ENCODE measurements at places on chromosomes 12 and 14. TPM values are rescaled to one million over a fixed set of nuclear protein-coding genes. Genes with fewer than 3 reads are reported as not detected.

Gene KIF5A
- total RNA-seq = 0.04 TPM

Gene ESRRB
- total RNA-seq = 3.1 TPM

GRCh38 chr12:109739747-109740693 is 26.4 kb downstream of the FAM222A start:
- H3K27ac ChIP-seq = no peak overlapping the region
- no peak for DNase-seq
- no peaks in the 10 kb centered on the region for H3K36me3 ChIP-seq
- H3K4me3 ChIP-seq = no peak overlapping the region
- peaks cover 2% of the 10 kb centered on the region for H3K4me1 ChIP-seq

Gene GTF2A1
- total RNA-seq = 12.4 TPM

GRCh38 chr12:8664228-8664913 is 1.7 kb upstream of the MFAP5 start:
- no peaks in the 10 kb centered on the region for H3K27me3 ChIP-seq
- no peaks in the 10 kb centered on the region for H3K36me3 ChIP-seq
- H3K4me1 ChIP-seq = peaks cover 13% of the 10 kb centered on the region
- no peak overlapping the region for H3K4me3 ChIP-seq

Gene CLEC7A
- 1.2 TPM for total RNA-seq

Gene CS
- total RNA-seq = 93.5 TPM

Gene OR4K17
- not detected for total RNA-seq

Gene CELA1
- total RNA-seq = not detected

Gene TIGAR
- 3.1 TPM for total RNA-seq

DNA sequence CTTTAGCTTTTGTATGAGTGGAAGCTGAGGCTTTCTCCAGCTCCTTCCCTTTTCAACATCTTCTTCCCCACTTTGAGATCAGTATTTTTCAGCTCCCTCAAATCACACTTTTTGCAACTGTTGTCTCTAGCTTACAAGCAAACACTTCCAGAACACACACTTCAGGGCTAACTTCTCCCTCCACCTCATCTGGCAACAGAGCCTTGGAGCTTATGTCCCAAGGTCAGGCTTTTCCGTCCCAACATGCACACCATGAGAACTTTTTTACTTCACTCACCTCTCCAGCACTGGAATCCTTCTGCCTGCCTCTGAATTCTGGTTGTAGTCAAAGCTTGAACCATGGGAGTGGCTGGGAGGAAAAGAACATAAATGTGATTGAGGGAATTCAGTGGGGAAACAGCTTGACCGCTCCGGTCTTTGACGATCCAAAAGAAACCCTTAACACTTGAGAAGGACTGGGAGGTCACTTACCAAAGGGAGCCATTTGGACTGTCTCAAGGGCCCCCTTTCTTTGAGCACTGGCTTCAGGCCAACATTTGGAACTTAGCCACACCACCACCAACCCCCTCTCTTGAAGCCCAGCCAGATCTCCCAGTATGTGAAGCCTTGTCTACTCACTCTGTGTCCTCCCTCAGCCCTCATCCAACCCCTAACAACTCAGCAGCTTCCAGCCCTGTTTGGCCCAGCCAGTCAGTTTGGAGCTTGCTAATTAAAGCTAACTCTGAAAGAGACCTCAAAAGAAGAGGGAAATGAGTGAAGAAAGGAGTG is 3.9 kb upstream of the BLOC1S1 start:
- peaks cover 14% of the 10 kb centered on the region for H3K27me3 ChIP-seq
- DNase-seq = peak; percentile 78
- H3K4me3 ChIP-seq = peak overlapping the region; percentile 29
- H3K4me1 ChIP-seq = peaks cover 48% of the 10 kb centered on the region
- peak overlapping the region; percentile 74 for H3K27ac ChIP-seq
- no peaks in the 10 kb centered on the region for H3K36me3 ChIP-seq

DNA sequence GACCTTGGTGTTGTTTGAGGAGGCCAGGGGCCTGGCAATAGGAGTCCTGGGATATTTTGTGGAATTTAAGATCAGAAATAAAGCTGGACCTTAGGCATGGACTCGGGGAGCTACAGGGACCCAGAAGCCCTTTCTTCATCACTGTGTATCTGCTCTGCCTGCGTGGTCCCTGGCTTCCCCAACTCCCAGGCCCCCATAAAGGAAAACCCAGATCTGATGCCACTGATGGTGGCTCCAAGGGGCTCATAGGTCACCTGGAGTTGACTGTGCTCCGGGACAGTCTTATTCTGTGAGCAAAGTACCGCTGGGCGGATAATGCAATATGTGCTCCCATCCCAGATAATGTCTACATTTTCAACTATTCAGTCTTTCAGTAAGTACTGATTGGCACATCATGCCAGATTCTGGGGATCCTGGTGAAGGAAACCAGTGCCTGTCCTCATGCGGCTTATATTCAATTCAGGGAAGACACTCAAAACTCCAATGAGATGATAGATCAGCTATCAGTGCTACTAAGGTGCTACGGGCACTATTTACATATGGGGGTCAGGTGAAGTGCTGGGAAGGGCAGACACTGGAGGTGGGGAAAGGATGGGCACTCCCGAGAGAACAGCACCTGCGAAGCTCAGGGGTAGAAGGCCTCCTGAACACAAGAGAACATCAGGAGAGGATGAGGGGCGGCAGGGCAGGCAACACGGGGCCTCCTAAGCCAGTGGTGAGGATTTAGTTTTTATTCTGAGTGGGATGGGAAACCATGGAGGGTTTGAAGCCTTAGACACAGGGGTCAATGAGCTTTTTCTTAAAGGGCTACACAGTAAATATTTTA is 5.5 kb upstream of the SELPLG start:
- H3K36me3 ChIP-seq = peaks cover 5% of the 10 kb centered on the region
- peak overlapping the region; percentile 93 for H3K27ac ChIP-seq
- no peak overlapping the region for H3K4me3 ChIP-seq
- no peak for DNase-seq

GRCh38 chr12:45379261-45379660 is 163.4 kb downstream of the ANO6 start:
- H3K4me3 ChIP-seq = no peak overlapping the region
- no peaks in the 10 kb centered on the region for H3K4me1 ChIP-seq
- no peak overlapping the region for H3K27ac ChIP-seq
- H3K27me3 ChIP-seq = no peaks in the 10 kb centered on the region
- DNase-seq = peak; percentile 15

GRCh38 chr14:68308726-68309520 is 483.9 kb downstream of the ZFP36L1 start:
- peak overlapping the region; percentile 89 for H3K27ac ChIP-seq
- no peaks in the 10 kb centered on the region for H3K27me3 ChIP-seq
- no peak overlapping the region for H3K4me3 ChIP-seq
- H3K36me3 ChIP-seq = no peaks in the 10 kb centered on the region

DNA sequence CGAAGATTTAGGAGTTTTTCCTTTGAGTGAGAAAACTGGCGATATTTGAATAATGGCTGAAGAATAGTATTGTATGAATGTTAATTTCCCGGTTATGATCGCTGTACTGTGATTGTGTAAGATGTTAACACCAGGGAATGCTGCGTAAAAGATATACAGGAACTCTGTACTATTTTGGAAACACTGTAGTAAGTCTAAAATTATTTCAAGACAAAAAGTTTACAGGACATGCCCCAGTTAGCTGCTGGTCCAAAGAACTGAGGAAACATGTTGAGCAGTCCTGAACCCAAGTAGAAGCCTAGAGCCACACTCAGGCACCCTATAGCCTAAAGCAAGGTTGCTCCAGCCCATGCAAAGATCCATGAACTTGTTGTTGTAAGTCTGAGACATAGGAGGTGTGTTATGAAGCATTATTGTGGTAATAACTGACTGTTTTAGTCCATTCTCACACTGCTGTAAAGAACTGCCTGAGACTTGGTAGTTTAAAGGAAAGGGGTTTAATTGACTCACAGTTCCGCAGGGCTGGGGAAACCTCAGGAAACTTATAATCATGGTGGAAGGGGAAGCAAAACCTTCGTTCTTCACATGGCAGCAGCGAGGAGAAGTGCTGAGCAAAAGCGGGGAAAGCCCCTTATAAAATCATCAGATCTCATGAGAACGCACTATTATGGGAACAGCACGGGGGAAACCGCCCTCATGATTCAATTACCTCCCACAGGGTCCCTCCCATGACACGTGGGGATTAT is 99.8 kb upstream of the RESF1 start:
- H3K4me1 ChIP-seq = no peaks in the 10 kb centered on the region
- DNase-seq = no peak
- H3K36me3 ChIP-seq = no peaks in the 10 kb centered on the region
- no peak overlapping the region for H3K4me3 ChIP-seq
- H3K27me3 ChIP-seq = no peaks in the 10 kb centered on the region
- H3K27ac ChIP-seq = no peak overlapping the region

- H3K27ac ChIP-seq = peak overlapping the region; percentile 67
- H3K36me3 ChIP-seq = no peaks in the 10 kb centered on the region
- peak; percentile 33 for DNase-seq
- peaks cover 12% of the 10 kb centered on the region for H3K4me1 ChIP-seq
- H3K4me3 ChIP-seq = no peak overlapping the region
Measured at GRCh38 chr12:63940310-63941005, 96.0 kb downstream of the SRGAP1 start.

- peak overlapping the region; percentile 100 for H3K27ac ChIP-seq
- DNase-seq = no peak
- H3K27me3 ChIP-seq = no peaks in the 10 kb centered on the region
- H3K36me3 ChIP-seq = no peaks in the 10 kb centered on the region
- H3K4me1 ChIP-seq = peaks cover 5% of the 10 kb centered on the region
- peak overlapping the region; percentile 93 for H3K4me3 ChIP-seq
Measured at GRCh38 chr12:106773286-106774004, 1.0 kb upstream of the RIC8B start.

DNA sequence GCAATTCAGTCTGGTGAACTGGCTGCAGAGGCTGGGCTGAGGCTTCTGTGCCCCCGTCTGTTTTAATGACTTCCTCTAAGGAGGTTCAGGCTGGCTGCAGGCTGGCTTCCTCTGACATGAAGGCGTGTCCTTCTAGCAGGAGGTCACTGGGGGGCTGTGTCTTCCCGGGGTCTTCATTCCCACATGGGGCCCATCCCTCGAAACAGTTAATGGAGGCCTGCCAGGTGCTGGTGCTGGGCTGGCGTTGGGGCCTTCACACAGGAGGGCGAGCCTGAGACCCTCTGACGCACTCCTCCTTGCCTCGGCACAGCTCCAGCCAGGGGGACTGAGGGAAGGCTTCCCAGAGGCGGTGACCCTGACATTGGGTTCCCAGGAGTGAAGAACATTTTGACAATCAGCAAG is 57.7 kb upstream of the DLK1 start:
- H3K4me1 ChIP-seq = peaks cover 88% of the 10 kb centered on the region
- DNase-seq = no peak
- no peaks in the 10 kb centered on the region for H3K27me3 ChIP-seq
- H3K4me3 ChIP-seq = no peak overlapping the region
- H3K36me3 ChIP-seq = no peaks in the 10 kb centered on the region
- H3K27ac ChIP-seq = peak overlapping the region; percentile 87

DNA sequence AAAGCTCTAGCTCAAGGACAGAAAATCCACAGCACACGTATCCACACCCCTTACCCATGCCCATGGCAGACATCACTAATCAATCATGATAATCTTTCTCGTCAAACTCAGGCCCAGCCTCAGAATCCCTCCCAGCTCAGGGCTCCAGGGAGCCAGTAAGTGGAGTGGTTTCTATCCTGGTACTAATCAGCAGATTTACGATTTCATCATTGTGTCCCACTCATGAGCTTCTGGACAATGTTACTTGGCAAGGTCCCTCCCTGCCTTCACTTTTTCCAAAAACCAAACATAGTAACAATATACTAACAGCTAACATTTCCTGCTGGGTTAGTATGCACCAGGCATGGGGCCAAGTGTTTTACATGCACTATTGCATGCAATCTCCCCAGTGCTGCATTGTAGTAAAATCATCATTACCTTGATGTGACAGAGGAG is 45.8 kb upstream of the NCOR2 start:
- peak overlapping the region; percentile 13 for H3K27ac ChIP-seq
- no peak overlapping the region for H3K4me3 ChIP-seq
- DNase-seq = peak; percentile 79
- no peaks in the 10 kb centered on the region for H3K36me3 ChIP-seq
- peaks cover 5% of the 10 kb centered on the region for H3K27me3 ChIP-seq
- H3K4me1 ChIP-seq = peaks cover 26% of the 10 kb centered on the region

DNA sequence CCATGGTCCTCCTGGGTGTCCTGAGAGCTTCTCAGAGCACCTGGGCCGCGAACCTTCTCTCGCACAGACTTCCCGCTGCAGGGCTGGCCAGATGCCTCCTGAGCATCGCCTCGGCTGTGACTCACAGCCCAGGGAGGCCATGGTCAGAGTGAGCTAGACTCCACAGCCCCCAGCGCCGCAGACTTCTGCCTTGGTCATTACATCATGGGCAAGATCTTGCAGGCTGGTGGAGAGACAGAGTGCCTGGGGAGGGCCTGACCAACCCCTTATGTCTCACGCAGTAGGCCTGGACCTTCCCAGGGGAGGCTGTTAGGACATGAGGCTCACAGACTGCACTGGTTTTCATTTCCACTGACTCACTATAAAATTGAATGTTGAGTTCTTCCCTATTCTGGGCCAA is 41.8 kb downstream of the SMOC1 start:
- peaks cover under 1% of the 10 kb centered on the region for H3K4me1 ChIP-seq
- no peaks in the 10 kb centered on the region for H3K36me3 ChIP-seq
- no peak for DNase-seq
- H3K27ac ChIP-seq = no peak overlapping the region

DNA sequence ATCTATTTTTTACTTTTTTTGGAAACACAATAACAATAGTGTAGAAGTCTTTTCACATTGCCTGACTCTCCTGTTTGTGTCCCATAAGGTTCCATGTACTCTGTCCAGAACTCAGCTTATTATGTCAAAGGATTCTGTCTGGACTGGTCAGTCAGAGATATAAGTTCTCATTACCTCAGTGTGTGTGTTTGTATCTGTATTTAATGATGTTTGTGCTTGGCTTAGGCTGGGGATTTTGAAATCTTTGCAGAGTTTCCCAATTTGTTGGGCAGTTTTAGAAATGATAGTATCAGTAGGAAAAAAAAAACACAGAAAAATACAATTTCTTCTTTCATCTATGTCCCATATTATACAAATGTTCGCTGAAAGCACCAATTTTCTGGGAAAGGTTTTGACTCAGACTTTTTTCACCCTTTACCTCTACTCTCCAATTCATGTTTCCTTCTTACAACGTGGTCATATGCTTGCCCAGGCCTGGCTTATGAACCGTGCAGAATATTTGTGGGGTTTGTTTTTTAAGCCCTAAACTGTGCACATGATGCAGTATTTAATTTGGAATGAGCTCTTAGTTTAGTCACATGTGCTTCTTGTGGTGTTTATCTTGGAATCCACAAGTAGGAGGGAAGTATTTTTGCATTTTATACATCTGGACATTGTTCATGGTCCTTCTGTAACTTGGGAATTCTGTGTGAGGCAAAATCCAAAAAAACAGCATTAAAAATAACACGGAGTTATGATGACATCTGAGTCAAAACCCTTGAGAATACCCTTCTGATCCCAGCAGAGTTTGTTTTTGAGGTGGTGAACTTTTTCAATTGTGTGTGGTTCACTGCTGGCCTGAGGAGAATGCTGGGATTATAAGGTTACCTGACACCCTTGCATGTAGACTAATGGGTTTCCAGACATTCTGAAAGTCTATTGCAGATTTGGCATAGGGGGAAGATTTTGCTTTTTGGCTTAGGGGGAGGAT is 121.2 kb downstream of the RAD51B start:
- peak; percentile 94 for DNase-seq
- H3K4me3 ChIP-seq = no peak overlapping the region
- no peaks in the 10 kb centered on the region for H3K27me3 ChIP-seq
- no peaks in the 10 kb centered on the region for H3K36me3 ChIP-seq
- peak overlapping the region; percentile 93 for H3K27ac ChIP-seq
- H3K4me1 ChIP-seq = peaks cover 17% of the 10 kb centered on the region

GRCh38 chr14:92446771-92447170 is 66.8 kb upstream of the RIN3 start:
- no peak overlapping the region for H3K4me3 ChIP-seq
- H3K27me3 ChIP-seq = no peaks in the 10 kb centered on the region
- no peak for DNase-seq
- H3K4me1 ChIP-seq = peaks cover 37% of the 10 kb centered on the region

Gene OR6C68
- not detected for total RNA-seq
